Activated CD4-positive, alpha-beta T cell treated with anti-CD3 and anti-CD28 coated beads, Interleukin-2, amount 50 U/mL, for 48 hours (primary cell): ENCODE measurements at places on chromosomes 3 and 15.

GRCh38 chr15:86322629-86323028 is 243.0 kb downstream of the AGBL1 start:
- DNase-seq, result no peak

GRCh38 chr3:149042789-149043386 is 43.4 kb downstream of the HLTF start:
- no peak for DNase-seq

GRCh38 chr3:85662462-85662861 is 703.7 kb downstream of the CADM2 start:
- DNase-seq, result no peak

DNA sequence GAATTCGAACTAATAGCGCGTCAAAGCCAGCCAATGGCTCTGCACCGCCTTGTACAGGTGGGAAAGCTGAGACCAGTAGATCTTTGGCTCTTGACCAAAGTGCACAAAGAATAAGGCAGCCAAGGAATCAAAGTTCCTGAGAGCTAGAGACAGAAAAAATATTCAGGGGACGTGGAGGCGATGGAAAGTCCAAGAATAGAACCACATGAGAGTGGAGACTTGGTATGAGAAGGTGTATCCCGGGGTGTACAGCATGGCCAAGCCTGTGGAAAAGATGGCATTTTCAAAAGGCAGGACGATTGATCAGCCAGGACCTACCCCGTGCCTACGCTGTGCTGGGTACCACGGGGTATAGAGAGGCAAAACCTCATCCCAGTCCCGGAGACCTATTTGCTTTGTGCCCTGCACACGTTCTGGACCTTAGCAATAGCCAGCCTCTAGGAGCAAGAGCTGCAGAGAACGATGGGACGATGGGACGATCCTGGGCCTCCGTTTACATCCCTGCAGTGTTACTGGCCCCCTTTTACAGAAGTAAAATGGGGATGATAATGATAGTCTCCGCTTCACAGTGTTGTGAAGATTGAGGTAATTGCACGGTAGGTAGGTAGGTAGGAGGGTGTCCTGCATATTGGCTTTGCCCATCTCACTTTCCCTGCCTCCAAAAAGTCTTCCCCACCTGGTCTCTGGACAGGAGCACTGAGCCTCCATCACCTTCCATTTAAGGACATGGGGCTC is 583 bp upstream of the RBSN start:
- DNase-seq, result peak; percentile 18

GRCh38 chr15:84804005-84804900 is 12.9 kb upstream of the ALPK3 start:
- DNase-seq, result no peak

DNA sequence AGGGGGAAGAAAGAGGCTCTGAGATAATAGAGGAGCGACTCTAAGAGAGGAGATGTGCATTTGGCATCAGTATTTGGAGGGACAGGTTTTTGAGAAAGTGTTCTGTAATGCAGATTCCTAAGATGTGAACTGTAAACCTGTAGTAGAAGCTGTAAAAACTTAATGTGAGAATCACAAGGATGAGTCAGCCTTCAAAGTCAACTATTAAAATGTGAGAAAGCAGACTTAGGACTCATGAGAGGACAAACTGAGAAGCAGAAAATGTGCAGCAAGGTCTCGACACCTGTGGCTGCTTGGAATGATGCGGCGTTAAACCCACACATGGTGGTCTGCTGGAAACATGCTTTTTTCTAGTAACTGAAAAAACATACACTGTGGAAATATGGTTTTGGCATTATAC is 36.0 kb downstream of the USP13 start:
- DNase-seq, result no peak

GRCh38 chr15:85019815-85020590 is 38.3 kb downstream of the PDE8A start:
- DNase-seq, result no peak

DNA sequence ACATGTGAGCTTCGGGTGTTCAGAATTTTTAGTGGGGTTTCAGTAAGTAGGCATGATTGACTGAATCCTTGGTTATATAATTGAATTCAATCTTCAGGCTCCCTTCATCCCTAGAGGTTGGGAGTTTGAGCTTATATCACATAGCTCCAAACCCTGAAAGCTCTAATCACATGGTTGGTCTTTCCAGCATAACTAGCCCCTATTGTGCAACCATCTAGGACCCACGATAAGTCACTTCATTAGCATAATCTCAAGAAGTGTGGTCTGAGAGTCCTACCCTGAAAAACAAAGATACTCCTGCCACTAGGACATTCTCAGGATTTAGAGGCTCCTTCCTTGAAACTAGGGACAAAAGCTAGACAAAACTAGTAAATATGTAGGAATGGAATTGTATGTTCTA is 348.9 kb upstream of the CBLB start:
- DNase-seq, result no peak

- DNase-seq, result no peak
These were observed 245.2 kb downstream of the PLOD2 start for GRCh38 chr3:145915787-145916186.

- DNase-seq, result peak; percentile 36
These were observed 936 bp downstream of the ZXDC start for GRCh38 chr3:126474498-126475412.

- DNase-seq, result peak; percentile 21
These were observed 102.8 kb downstream of the IL1RAP start for GRCh38 chr3:190616637-190617036.

GRCh38 chr15:51307811-51308210 is 30.6 kb downstream of the CYP19A1 start:
- no peak for DNase-seq

DNA sequence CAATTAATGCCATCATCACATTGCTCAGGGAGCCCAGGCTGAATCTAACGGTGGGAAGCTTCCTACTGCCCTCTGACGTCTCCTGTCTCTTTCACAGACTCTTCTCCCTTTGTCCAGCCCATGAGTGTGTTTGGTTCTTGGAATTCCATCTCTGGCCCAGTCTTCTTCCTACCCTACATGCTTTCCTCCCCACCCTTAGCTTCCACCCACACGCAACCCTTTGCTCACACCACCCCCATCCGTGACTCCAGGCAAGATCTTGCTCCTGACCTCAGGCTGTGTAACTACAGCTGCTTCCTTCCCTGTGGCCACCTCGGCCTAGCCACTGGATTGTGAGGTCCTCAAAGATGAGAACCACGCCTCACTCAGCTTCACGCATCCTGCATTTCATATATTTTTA is 72.3 kb upstream of the THBS1 start:
- DNase-seq, result no peak

DNA sequence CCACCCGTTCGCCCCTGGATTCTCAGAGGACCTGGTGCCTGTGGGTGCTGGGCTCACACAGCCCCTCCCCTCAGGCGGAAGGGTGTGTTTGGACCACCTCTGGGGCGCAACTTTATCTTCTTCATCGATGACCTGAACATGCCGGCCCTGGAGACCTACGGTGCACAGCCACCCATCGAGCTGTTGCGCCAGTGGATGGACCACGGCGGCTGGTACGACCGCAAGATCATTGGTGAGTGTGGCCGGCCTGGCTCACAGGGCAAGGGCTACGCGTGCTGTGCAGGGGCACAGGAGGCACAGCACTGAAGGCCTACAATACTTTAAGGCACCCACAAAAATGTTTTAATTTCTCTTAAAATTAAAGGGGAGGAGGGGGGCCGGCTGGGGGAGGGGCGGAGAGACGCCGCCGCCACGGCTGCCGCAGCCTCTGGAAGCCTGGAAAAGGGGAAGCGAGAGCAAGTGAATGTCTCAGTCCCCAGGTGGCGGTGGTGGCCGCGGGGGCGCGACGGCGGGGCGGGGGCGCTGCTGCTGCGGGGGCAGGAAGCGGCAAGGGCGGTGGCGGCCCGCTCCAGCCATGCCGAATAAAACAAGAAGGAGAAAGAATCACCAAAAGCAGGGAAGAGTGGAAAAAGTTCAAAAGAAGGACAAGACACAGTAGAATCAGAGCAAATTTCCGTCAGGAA is 56.8 kb downstream of the DNAH1 start:
- no peak for DNase-seq

DNA sequence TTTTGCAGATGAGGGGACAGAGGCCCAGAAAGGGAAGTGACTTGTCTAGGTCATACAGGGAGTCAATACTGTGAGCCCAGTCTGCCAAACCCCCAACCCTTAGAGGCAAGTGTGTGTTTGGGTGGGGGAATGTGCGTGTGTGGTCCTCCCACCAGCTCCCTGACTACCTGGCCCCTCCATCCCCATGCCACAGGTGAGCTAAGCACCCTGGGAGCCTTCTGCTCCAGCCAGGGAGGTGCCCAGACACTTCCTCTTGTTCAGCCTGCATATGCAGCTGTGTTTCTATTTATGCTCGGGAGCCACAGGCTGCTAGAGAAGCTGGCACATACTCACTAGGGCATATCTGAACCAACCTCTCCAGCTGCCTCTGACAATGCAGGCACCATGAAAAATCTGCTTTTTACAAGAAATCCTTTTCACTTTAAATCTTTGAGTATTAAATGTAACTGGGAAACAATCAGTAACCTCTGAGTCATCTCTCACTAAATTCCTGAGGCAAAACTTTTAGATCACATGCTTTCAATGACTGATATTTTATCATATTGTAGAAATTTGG is 20.7 kb downstream of the TBC1D2B start:
- DNase-seq, result no peak

- DNase-seq, result no peak
These were observed 278.3 kb downstream of the FGF12 start for GRCh38 chr3:192449036-192449435.

- no peak for DNase-seq
These were observed 1.4 kb downstream of the GJD2 start for GRCh38 chr15:34753236-34753894.

- DNase-seq, result no peak
These were observed 5.3 kb upstream of the NRROS start for GRCh38 chr3:196634224-196634623.

DNA sequence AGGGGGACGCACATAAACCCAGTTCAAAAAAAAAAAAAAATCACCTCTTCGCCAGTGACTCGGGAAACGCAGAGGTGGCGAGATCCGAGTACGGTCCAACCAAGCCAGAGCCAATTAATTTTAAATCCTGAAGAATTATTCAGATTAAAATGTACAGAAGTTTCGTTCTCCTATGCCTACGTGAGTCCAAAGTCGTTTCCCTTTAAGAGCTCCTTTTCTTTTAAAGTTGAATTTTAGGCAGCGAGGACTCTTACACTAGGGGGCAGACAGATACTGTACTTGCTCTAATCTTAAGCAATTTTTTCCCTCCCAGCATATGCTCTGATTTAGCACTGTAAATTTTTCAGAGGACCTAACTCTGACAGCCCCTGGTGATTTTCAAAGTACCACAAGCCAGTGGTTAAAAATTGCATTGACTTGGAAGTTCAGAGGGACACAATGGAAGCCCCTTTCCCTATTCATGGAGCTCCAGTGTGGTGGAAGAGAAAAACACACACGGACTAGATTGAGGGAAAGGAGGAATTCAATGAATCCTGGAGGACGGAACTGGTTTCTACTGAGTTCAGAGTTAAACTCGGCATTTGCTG is 3.3 kb upstream of the NR2F2 start:
- DNase-seq, result no peak

GRCh38 chr3:72862314-72863090 is 14.3 kb upstream of the SHQ1 start:
- no peak for DNase-seq

DNA sequence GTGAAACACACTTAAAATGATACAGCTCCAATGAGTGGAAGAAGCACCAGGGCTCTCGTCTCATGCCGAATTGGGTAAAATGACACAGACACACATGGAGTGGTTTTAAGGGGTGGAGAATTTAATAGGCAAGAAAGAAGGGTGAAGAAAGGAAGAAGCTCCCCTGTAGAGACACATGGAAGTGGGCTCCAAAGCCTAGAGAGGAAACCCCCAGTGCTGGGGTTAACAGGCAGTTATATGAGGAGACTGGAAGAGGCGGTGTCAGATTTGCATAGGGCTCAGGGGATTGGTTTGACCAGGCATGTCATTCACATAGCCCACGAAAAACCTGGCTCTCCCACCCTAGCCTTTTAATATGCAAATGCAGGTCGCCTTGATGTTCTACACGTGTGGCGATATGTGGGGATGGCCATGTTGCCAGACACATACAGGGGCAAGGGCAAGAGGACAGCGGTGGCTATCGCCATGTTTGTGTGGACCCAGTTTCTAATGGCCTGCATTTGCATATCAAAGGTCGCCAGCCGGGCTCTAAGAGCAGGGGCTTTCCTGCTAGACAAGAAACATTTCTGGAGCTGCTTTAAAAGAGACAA is 1.9 kb upstream of the DPH6 start:
- no peak for DNase-seq

DNA sequence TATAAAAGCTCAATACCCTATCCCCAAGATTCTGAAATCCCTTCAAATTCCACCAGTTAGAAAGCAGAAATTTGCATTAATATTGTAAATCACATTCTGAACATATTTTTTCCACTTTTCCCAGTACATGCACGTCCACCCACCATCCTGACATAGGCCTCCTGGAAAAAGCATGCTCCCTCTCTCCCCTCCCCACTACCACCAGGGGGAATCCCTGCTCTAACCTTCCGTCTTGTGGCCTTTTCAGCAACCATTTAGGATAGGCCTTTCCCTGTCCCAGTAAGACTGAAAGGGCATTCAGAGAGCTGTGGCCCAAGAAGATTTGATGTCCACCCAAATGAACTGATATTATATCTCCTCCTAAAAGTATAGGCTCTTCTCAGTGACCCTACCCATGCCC is 182.1 kb downstream of the ARRDC4 start:
- no peak for DNase-seq

DNA sequence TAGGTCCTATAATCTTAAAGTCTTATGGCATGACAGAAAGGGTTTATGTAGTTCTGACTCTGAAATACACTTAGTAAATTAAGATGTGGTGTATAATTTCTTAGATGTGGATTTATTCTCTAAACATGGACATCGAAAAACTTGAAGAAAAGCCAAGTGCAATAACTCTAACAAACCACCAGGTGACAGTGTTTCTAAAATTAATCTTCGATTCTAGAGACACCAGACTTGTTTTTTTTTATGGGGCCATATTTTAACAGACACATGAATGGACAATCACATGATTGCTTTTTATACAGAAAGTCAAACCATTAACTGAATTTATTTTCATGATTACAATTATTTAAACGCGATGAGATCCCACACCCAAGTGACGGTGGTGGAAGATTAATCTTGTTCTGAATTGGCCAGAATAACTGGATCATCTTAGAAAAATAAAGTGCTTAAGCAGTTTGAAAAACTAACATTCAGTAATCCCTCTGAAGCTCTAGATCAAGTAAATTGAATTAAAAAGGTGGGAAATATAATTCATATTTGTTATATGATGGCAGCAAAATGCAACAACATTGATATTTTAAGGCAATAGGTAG is 305.1 kb downstream of the LSAMP start:
- no peak for DNase-seq

GRCh38 chr3:193903966-193904365 is 232.0 kb upstream of the HES1 start:
- DNase-seq, result no peak
